ENCODE measurements at places on chromosomes 11 and 22. TPM values are rescaled to one million over a fixed set of nuclear protein-coding genes. Genes with fewer than 3 reads are reported as not detected.

GRCh38 chr22:20508815-20509271, 1.4 kb downstream of the MED15 start:
- no peak for DNase-seq

DNA sequence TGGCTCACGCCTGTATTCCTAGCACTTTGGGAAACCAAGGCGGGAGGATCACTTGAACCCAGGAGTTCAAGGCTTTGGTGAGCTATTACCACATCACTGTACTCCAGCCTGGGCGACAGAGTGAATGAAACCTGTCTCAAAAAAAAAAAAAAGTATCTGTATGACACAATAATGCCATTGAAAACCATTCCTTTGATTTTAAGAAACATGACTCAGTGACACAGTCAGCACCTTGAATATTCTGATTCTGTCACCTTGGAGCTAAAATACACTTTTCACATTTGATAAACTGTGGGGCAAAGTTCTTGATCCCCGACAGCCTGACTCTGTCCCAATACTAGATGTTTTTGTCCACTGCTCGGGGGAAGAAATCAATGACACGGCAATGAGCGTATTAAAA, 16.7 kb upstream of the ELFN2 start:
- no peak for DNase-seq

DNA sequence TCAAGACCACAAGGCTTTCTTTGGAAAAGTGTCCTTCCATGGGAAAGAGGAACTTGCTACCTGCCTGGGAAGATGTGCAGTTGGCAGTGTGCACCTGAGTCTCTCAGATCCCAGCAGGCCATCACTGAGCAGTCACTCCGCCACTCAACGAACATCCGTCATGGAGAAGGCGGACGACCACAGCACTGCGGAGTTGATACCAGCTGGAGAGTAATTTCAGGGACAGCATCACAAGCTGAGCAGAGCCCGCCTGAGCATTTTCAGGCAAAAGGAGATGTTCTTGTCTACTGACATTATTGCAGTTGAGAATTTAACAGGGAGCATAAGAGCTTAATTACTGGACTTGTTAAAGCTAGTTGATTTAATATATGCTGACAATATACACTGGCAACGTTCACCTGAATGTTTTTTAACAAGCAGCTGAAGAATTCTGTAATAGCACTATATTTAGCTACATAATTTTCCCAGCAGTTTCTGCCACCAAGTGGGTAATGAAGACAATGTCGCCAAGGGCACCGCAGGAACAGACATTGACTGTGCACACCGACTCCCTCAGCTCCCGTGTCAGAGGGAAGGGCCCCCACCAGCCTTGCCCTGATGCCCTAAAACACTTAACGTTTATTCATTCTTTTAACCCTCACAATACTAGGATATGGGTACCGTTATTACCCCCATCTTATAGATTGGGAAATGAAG, 52.4 kb upstream of the ARFGAP3 start:
- no peak for DNase-seq

DNA sequence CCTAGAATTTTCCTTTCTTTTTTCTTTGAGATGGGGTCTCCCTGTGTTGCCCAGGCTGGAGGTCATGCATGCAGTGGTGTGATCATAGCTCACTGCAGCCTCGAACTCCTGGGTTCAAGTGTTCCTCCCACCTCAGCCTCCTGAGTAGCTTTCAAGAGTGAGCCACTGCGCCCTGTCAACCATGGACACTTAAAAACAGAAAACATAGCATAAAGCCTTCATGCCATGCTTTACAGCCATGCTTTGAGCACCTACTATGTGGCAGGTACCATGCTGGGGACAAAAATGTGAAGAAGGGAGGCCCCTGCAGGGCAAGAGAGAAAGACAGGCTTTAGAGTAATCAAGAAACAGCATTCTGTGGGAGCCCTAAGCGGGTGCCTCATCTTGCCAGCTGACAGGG, 13.7 kb upstream of the GNB1L start:
- no peak for DNase-seq

DNA sequence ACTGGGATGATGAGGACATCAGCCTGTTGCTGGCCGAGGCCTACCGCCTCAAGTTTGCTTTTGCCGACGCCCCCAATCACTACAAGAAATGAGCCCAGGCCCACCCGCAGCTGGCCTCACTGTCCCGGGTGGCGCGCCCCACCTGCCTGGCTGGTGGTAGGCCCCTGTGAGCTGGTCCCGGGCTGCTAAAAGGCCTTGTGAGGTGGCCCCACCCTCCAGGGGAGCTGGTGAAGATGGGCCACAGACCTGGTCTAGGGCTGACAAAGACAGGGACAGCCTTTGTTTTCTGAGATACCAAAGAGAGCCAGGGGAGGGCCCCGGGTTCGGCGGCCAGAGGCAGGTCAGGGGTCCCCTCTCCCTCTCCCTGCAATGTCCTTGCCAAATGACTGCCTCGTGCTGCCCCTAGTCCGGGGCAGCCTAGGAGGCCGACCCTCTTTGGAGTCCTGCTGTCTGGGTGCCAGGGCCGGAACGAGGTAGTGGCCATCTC, 411.1 kb downstream of the TBC1D22A start:
- no peak for DNase-seq

The UBQLNL gene
- total RNA-seq: not detected

The OTOG gene
- total RNA-seq: not detected

GRCh38 chr11:78061088-78061920, 2.4 kb upstream of the THRSP start:
- DNase-seq: no peak

The MMP10 gene
- not detected for total RNA-seq

The KIF18A gene
- total RNA-seq: 34.1 TPM

The ANO5 gene
- total RNA-seq: 1.4 TPM

GRCh38 chr22:38162881-38163843, 18.5 kb downstream of the PLA2G6 start:
- DNase-seq: no peak

DNA sequence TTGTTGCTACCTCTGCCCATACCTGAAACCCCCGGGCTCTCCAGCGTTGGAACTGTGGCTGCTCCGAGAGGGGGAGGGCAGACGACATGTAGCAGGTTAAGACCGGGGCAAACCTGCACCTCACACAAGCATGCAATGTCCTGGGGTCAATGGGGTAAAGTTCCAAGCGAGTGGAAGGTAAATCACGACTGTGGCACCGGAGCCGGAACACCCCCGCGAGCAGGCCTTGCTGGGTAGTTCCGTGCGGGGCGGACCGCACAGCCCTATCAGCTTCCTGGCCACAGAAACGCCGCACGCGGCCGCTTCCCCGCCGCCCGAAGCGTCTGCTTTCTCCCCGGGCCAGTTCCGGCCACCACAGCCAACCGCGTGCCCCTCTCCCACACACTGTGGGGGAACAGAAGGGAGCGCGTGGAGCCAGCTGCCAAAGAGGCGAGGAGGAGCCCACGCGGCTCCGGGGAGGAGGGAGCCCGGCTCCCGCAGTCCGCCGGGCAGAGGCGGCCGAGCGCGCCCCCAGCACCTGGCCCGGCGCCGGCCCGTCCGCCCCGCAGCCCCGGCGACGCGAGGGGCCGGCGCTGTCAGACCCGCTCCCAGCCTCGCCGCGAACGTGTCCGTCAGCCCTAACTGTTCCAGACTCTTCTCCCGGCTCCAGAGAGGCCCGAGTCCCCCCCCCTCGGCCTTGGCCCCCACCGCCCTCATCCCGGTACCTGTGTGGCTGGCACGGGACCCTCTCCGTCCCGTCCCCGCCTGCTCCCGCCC, 1.6 kb downstream of the SPTBN2 start:
- no peak for DNase-seq

DNA sequence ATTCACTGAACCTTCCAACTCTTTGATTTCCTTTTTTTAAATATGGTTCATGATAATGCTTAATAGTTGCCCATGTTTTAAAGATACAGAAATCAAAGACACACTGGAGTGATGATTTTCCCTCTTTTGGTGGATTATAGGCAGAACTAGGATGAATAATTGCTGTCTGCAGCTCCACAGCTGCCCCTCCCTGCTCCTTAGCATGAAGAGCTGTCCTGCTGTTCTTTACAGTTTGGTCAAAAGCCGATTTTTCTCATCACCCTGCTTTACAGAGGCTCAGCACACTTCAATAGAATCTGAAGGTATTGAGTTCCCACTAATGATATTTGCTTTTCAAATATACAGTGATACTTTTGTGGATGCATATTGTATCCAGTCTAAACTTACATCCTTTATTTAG, 202.6 kb downstream of the AASDHPPT start:
- no peak for DNase-seq

- no peak for DNase-seq
These were observed 36.7 kb upstream of the CLMP start for GRCh38 chr11:123231777-123232176.

The ZNF215 gene
- total RNA-seq: 10.7 TPM

GRCh38 chr22:50674606-50675552, 2.3 kb downstream of the SHANK3 start:
- DNase-seq: no peak

GRCh38 chr11:2860636-2861035, 24.9 kb downstream of the CDKN1C start:
- peak; percentile 48 for DNase-seq

GRCh38 chr22:17742527-17742902, 31.8 kb downstream of the BID start:
- DNase-seq: peak; percentile 48

DNA sequence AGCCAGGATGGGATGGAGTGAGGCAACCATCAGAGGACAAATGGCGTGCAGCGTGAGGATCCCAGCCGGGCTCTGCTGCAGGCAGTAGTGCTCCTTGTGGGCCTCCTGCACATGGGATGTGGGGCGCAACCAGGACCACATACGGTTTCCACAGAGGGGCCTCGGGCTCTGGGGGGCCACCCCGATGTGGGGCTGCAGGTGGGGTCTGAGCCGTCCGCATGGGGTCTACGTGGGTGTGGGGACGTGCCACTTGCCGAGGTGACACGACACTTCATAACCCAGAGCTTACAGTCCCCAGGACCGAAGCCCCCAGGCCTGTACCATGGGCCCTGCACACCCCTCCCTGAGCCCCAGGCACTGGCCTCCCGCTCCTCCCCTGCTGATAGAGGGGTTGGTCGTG, 10.8 kb downstream of the TTLL8 start:
- no peak for DNase-seq

DNA sequence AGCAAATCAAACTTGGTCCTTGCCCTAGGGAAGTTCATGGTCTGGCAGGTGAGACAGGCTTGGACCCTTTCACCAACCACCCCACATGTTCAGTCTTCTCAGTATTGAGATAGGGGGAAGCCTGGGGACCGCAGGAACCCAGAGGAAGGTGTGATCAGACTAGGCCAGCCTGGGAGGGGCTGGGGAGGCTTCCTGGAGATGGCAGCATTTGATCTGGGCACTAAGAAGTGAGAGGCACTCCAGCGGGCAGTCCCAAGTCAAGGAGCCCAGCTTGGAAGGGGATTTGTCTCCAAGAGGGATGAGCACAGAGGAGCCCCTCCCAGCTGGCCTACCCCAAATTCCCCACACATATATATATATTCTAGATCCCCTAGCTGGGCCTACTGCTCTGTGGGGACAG, 5.4 kb downstream of the LRRC32 start:
- no peak for DNase-seq

The NCAPD3 gene
- total RNA-seq: 19.7 TPM

The CALCB gene
- total RNA-seq: 0.81 TPM

GRCh38 chr11:89583580-89583979, 92.4 kb upstream of the NOX4 start:
- DNase-seq: no peak

The H19 gene
- total RNA-seq: 0.23 TPM

The TEX54 gene
- total RNA-seq: not detected
